ENCODE measurements at places on chromosomes 7 and 10.

GRCh38 chr7:120054376-120055100, 218.4 kb upstream of the KCND2 start:
- no peak for DNase-seq

DNA sequence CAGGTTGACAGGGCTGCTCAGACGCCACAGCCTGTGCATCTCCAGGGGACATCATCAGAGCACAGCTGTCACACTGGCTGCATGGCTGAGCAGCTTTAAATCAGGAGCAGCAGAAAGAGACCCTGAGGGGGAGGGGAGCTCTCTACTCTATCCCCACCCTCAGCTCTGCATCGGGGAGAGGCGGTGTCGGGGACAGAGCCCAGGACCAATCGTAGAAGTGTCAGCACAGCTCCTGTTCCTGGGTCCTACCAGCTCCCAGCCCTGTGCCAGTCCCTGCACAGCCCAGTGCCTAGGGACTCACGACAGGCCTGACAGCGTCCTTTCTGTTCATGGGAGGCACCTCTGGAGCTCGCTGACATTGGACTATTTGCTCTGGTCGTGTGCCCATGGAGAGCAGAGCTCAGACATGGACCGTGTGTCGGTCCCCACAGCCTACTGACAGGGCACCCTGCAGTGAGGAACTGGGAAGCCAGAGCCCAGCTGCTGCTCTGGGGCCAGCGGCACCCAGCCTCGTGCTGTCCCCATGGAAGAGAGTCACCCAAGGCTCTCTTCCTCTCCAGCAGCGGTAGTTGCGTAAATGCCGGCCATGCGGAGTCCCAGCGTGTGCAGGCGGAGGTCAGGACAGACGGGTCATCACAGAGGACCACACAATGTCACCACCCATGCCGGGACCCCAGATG, 20.4 kb upstream of the ANTXRL start:
- DNase-seq, result no peak

DNA sequence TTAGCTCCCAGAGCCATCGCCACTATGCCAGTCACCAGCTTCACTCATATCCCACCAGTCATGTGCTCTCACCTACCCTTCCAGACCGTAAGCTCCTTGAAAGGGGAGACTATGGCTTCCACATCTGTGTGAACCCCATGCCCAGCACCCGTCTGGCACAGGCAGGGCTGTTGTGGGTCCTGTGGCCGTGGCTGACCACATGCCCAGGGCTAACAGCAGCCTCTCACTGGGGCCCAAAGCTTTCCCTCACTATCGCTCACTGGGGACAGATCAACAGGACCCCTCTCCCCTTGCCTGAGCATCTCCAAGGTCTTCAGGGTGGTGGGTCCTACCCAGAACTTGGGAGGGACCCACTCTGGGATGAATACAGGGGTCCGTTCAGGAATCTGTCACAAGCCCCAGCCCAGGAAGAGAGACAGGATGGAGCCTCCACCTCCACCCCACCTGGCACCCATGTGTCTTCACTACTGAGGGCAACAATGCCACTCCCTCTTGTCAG, 303.9 kb downstream of the GRID1 start:
- no peak for DNase-seq

- DNase-seq, result no peak
These were observed 197.3 kb downstream of the CSTF2T start for GRCh38 chr10:51502124-51502523.

DNA sequence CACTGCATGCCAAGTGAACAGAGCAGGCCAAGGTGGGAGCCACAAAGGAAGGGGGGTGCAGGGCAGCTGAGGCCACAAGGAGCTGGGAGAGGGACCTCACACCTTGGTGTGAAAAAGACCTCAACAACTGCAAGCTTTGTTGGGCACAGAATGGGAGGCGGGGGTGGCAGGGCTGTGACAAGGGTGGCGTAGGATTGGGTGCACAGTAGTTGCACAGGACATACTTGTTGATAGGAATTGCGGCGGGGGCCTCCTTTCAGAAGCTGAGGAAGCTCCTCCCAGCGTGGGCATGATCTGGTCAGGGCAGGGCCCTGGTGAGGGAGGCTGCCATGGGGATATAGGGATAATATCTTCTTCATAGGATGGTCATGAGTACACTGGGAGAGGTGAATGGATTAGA, 25.8 kb downstream of the POLL start:
- DNase-seq, result no peak

- no peak for DNase-seq
These were observed 247.6 kb upstream of the HGF start for GRCh38 chr7:82017334-82017943.

GRCh38 chr7:124712017-124712416, 53.6 kb downstream of the GPR37 start:
- no peak for DNase-seq

DNA sequence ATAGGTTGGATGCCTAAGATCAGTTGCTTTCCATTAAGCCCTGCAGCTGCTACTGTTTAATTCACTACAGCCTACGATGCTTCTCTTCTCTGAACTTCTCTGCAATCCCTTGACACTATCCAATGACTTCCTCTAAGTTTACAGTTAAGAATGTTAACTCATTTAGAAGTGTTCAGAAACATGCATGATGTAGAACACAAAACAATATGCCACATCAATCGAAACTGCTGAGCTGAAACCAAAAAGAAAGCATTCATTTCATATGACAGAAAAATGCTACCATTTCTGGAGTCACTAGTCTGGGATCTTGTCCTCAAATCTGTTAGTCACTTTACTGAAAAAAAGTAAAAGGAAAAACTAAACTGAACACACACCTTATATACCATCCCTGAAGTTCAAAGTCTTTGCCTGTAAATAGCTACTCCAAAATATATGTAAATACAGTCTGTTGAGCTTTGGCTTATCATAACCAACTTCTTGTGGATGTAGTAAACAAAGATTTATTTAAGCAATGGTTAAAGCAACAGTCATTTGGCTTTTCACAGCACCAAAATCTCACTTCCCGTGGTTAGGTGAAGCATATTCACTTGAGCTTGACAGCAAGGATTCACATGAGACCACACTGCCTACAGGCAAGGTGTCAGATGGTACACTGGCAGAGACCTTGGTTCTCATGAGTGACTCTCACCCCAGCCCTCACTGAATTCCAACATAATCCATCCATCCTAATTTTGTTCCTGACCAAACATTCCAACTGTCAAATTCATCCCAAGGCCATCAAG, 187.0 kb downstream of the PPP1R17 start:
- DNase-seq, result no peak

DNA sequence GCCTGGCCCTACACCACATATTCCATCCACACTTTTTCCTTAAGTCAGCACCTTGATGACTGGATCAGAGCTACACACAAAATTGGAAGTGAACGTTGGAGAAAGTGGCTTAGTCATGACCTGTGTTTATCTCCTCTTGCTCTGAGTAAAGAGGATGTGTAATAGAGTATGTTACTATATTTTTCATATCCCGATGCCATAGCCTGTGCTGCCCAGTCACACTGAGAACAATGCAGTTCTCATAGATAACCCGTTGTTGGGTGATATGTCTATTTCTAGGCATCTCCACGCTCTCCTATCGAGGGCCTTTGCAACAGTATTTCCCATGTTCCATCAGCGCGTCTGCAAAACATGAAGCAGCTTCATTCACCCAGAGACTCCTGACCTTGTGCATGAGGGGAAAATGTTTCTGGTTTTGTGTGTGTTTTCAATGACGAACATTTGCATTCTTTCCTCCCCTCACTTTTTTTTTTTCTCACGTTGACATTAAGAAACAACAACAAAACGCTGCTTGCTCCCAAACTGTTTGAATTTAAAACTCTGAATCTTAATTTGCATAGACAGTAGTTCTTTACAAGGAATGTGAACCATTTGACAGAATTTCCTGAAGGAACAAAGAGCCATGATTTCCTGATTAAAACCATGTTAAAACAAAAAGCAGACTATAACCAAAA, 43.4 kb downstream of the GRK5 start:
- no peak for DNase-seq

- DNase-seq, result no peak
These were observed 65.7 kb downstream of the CRTAC1 start for GRCh38 chr10:97964748-97965147.

DNA sequence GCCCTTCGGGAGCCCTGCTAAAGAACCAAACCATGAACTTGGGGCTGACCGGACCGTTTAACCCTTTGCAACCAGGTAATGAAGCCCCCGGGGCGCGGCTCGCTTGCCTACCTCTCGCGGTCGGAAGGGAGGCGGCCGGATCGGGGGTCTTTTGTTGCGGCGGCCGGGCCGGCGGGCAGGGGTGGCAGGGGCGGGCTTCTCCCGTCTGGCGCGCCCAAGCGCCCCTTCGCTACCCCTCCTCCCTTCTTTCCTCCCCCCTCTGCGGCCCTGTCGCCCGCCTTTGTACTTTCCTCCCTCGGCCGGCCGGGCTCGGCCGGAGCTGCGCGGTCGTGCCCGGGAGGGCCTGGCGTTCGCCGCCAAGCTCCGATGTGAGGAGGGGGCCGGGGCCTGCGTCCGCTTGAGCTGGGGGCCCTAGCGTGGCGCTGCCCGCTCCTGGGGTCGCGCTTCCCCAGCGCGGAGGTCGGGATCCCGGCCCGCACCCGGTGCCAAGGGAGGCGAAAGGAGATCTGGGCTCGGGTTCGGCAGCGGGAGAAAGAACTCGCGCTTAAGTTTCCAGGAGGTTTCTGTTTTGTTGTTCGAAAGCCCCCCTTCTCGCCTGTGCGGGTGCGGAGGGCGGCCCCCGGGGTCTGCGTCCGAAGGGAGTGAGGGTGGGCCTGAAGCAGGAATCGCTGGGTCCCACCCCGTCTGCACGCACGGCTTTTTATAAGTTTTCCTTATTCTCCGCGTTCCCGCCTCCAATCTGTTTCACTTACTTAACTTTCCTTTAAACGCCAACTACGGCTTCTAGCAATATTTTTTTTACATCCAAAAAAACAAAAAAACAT, 436.8 kb upstream of the GALNT17 start:
- DNase-seq, result peak; percentile 65

- DNase-seq, result no peak
These were observed 193.2 kb upstream of the KLF6 start for GRCh38 chr10:3978174-3978573.

- DNase-seq, result peak; percentile 15
These were observed 2.9 kb downstream of the ELFN1 start for GRCh38 chr7:1672851-1673486.

GRCh38 chr7:1844951-1845390, 174.9 kb downstream of the ELFN1 start:
- DNase-seq, result peak; percentile 15

DNA sequence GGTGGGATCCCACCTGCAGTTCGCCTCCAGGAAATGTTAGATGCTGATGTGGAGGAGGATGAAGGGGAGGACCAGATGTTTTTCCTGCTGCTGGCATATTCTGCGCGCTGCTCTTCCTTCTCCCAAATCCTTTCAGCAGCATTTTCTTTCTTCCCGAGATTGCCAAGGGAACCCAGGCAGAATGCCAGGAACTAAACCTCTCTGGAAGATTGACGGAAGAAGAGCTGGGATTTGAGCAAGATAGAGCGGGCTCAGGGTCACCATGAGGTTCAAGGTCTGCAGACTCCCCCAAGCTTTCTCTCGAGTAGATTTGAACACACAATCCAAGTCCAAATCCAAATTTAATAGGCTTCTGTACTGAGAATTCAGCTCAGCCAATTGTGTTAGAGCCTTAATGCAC, 345.2 kb upstream of the C7orf33 start:
- DNase-seq, result no peak

DNA sequence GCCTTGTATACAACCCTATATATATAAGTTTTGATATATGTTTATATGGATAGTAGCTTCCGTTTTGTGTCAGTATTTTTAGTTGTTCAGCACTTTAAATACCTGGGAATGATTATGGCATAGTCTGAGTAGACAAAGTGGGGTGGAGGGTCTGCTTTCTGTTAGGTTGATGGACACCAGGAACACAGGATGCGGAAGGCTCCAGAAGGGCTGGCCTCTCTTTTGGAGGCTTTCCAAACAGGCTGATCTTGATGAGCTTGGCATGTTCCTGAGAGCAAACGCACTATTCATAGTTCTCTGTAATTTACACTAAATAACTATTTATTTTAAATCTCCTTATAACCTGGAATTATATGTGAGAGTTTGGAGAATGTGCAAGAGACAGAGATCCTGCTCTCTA, 12.7 kb downstream of the AKR1E2 start:
- no peak for DNase-seq

GRCh38 chr7:23385140-23385539, 85.2 kb downstream of the IGF2BP3 start:
- no peak for DNase-seq

DNA sequence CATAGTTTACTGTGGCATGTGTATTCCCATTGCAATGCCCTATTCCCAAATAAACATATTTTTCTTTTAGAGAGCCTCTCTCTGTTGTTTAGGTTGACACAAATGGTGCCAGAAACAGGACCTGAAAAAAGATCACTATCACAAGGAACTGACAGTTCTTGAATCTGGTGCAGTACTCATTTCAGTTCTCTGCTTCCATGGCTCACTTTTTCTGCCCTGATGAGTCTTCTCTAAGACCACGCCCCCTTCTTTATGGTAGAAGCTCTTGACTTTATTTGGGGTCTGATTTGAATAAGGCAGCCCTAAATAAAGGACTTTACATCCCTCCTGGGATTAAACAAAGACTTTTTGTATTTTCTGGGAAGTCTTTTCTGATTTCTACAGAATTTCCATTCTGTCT, 3.5 kb upstream of the CCDC126 start:
- no peak for DNase-seq

DNA sequence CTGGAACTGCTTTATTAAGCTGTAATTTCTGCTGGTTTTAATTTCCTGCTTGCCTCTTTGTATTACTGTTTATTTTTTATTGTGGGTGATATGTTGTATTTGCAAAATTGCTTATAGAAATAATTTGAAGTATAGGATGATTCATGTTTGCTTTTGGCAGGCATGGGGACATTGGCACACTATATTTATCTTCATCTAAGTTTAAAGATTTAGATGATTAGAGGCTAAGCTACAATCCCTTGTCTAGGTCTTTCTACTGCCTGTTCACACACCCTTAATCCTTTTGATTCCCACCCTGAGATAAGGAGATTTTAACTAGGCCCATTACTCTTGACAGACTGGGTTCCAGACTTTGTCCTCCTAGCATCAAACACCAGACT, 182.8 kb upstream of the KAT6B start:
- no peak for DNase-seq

DNA sequence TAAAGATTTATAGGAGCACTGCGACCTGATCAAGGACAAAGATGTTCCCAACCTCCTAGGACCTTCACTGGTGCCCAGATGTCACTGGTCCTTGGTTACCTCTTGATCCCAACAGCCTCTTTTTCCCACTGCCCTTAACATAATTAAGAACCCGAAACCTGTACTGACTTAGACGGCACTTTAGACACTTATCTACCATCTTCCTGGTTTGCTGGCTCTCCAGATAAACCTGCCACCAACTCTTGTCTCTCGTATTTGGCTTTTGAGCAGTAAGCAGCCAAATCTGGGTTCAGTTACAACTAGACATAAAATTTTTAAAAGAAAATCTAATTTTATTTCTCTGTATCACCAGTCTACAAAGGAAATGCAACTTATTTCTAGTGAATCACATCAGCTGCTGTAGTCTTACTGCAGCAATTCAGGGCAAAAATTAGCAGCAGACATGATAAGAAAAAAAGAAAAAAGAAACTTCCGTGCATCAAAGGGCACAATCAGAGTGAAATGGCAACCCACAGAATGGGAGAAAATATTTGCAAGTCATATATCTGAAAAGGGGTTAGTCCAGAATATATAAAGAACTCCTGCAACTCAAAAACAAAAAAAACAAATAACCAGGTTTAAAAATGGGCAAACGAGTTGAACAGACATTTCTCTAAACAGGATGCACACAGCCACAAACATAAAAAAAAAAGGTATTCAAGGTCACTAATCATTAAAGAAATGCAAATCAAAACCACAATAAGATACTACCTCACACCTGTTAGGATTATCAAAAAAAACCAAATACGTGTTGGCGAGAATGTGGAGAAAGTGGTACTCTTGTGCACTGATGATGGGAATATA, 9.4 kb downstream of the ASB13 start:
- no peak for DNase-seq
